ENCODE measurements at places on chromosomes 6 and 20.

- no peak for DNase-seq
Measured at GRCh38 chr6:34384321-34385153, 7.9 kb downstream of the NUDT3 start.

DNA sequence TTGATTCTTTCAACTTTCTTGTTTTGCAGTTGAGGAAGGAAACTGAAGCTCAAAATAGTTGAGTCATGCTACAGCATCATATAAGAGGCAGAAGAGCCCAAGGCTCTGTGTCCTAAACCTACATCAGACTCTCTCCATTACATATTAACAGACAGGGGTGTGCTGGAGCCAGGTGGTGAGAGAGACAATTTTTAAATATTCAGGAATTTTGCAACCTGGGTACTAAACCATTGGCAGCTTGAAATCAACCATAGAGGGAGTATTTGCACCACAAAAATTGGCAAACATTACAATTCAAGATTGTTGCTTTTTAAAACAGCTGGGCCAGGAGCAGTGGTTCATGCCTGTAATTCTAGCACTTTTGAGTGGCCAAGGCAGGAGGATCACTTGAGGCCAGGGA, 65.8 kb upstream of the SOX4 start:
- DNase-seq = no peak

- no peak for DNase-seq
Measured at GRCh38 chr6:30882759-30883684, 1.3 kb upstream of the DDR1 start.

- DNase-seq = no peak
Measured at GRCh38 chr20:58286729-58287128, 22.8 kb upstream of the RAB22A start.

- DNase-seq = no peak
Measured at GRCh38 chr6:109720311-109720710, 29.2 kb downstream of the FIG4 start.

GRCh38 chr6:137904822-137905617, 38.0 kb downstream of the TNFAIP3 start:
- DNase-seq = no peak
